ENCODE measurements at places on chromosomes 13 and 19.

DNA sequence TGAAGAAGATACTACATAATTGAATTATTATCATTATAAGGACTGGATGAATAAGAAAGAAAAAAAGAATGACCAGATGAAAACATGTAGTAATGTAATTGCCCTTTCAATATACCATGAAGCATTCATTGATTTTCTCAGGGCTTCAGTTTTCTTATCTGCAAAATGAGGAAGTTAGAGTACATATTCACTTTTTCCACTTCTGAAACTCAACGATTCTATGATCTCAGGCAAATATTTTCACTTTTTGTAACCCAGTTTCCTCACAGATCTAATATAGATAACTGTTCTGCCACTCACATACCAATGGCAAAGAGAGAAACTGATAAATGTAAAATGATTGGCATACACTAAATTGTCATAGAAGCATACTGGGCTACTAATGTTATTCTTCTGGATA, 856.6 kb upstream of the KLHL1 start:
- DNase-seq, result no peak

GRCh38 chr13:19984430-19985218, 26.1 kb downstream of the ZMYM2 start:
- no peak for DNase-seq

- DNase-seq, result no peak
These were observed 3.8 kb downstream of the S1PR2 start for GRCh38 chr19:10227026-10227971.

DNA sequence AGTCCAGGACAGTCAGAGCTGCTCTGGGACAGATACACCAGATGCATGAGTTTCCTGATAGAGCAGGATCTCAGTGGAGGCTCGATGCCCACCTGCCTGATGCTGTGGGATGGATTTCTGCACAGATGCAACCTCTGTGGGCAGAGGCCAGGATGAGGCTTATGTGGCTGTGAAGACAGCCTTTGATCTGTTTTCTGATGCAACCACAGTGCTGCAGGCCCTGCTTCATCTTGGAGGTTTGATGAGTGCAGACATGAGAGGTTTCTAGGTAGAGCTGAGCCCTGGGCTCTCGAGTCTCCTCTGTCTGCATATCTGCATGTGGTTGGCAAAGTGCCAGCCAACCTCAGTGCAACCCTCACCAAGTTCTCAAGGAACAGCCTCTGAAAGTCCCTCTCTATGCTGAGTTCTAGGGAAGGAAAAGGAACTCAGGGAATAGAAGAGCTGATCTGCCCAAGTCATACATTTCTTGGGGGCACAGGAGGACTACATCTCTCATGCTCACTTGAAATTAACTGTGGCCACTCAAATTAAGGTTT, 23.1 kb upstream of the TSHZ3 start:
- no peak for DNase-seq

- DNase-seq, result no peak
These were observed 6.4 kb downstream of the LYL1 start for GRCh38 chr19:13095934-13096927.

All from activated gamma-delta T cell treated with Interleukin-2 at 50 U/mL for 16 hours (primary cell).